Omental fat pad (tissue), 4 donors: ENCODE measurements at places on chromosomes 3 and 15.

DNA sequence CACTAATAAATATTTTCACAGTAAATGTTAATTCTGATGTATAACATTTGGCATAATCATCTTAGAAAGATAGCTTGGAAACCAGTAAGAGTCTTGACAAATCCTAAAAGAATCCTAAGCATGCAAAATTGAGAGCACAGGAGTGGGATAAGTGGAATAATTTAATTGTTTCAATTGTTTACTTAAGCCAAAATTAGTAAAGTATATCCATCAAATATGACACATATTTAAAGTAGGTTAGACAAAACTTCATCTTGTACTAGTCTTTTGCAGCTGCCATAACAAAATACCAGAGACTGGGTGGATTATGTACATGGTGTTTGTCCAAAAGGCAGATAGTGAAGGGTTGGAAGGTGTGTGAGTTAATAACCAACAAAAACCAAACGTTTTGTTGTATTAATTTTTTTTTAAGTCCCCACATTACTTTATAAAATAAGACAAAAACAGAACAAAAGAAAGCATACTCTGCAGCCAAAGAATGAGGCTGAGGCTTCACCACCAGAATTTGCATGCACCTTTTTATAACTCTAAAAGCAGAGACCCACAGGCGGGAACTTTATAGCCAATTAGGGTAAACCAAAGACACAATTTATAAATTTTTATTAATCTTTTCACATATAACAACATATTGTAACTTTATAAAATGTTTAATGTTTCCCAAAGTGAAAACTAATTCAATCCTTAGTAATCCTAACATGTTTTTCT is 41.9 kb upstream of the CD200R1L start:
- DNase-seq: no peak

- DNase-seq: no peak
These were observed 1.2 kb downstream of the ARPP21 start for GRCh38 chr3:35640190-35641165.

DNA sequence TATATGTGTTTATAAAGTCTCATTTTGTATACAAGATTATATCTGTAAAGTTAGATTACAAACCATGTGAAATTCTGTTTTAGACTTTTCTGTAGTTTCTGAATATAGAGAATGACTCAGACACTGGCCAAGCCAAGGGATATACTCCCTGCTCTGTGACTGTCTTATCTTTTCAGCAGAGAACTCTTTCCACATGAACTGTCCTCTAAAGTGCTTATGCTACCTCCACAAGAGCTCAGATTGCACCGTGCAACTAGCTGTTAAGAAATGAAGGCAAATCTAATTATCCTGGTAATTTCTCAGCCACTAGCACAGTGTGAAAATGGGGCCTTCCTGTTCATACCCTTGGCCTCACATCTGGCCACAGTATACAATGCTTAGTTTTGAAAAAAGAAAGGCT is 44.3 kb upstream of the CPNE4 start:
- no peak for DNase-seq

- no peak for DNase-seq
These were observed 15.3 kb upstream of the NRROS start for GRCh38 chr3:196624067-196624790.

GRCh38 chr3:96813820-96814650 is at the start of gene EPHA6:
TSS of gene EPHA6 (plus strand) at chr3:96814594.
- DNase-seq: no peak

DNA sequence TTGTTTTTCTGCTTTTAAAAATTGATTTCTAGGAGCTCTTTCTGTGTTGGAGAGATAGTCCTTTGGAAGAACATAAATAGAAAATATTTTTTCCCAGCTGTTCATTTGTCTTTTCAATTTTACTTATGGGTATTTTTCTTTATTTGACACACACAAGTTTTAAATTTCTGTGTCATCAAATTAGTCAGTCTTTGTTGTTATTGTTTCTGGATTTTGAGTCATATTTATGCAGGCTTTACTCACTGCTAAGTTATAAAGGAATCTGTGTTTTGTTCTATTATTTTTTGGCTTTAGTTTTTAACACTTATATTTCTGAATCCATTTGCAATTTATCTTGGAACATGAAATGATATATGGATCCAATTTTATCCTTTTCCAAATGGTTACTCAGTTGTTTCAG is 5.9 kb upstream of the GHSR start:
- DNase-seq: no peak

- no peak for DNase-seq
These were observed 284.2 kb downstream of the ROBO2 start for GRCh38 chr3:77324105-77324504.

DNA sequence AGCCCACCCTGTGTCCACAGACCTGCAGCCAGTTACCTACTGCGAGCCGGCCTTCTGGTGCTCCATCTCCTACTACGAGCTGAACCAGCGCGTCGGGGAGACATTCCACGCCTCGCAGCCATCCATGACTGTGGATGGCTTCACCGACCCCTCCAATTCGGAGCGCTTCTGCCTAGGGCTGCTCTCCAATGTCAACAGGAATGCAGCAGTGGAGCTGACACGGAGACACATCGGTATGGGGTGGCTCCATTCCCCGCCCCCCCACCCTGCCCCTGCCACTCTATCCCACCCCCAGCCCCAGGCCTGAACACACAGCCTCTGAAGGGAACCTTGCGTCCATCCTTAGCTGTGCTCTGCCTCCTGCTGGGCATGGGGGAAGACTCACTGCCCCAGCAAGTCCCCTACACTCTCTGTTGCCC is 73.2 kb downstream of the AAGAB start:
- no peak for DNase-seq

- no peak for DNase-seq
These were observed 20.5 kb downstream of the PRR23E start for GRCh38 chr3:127213381-127213918.

GRCh38 chr15:60255390-60255789 is 142.4 kb downstream of the ANXA2 start:
- DNase-seq: no peak

DNA sequence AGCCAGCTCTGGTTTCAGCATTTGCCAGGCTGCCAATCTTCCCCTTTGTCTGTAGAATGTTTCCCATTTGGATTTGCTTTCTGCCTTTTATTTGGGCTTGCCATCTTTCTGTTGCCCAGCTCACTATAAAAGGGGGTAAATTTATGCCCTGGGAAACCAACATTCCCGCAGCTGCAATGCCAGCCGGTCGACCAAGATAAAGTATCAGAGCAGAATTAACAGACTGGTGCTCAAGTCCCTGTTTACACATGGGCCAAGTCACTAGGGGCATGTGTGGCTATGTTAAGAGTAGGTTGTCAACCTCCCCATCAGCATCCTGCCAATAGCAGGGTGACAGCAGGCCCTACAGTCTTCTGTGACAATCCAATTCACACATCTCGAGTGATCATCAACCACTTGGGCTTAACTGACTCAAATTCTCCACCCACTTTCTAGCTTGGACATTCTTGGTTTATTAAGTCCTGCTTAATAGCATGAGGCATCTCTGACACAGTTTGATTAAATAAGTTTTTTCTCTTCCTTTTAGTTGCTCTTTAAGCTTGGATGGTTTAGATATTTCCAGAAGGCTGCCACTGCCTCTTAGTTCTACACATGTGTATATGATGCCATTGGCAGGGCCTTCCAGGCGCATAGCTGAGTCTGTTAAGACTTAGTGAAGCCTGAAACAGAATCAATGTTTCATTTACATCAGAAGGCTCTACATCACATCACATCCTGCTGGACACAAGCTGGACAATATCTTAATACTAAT is 24.1 kb upstream of the VEPH1 start:
- no peak for DNase-seq

DNA sequence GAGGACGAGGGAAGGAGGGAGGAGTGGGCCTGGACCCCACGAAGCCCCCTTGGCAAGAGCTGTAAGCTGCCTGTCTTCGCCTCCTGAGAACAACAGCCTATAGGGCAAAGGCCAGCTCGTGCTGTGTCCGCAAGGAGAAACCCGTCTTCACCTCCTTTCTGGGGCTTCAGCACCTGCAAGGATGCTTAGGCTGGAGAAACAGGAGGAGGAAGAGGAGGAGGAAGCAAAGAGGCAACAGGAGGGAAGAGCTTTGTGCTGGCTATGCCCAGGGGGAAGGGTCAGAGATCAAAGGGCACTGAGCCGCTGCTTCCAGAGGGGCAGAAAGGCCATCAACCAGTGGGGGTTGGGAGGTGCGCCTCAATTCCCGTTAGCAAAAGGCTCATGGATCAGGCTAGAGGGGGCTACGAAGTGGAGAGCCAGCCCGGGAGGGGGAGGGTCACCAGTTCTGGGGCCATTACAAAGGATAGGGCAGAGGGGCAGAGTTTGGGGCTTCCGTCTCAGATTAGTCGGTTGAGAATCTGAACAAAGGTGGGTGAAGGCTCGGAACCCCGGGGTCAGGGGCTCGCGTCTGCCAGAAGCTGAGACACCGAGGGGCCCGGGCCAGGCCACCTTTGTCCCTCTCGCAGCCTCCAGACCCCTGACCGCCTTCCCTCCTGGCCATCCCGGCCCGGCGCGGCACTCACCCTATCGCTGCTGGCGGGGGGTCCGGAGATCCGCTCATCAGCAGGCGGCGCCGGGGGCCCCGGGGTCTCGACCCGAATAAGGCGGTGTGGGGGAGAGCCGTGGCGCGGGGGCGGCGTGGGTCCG is 792 bp downstream of the SHF start:
- DNase-seq: no peak

DNA sequence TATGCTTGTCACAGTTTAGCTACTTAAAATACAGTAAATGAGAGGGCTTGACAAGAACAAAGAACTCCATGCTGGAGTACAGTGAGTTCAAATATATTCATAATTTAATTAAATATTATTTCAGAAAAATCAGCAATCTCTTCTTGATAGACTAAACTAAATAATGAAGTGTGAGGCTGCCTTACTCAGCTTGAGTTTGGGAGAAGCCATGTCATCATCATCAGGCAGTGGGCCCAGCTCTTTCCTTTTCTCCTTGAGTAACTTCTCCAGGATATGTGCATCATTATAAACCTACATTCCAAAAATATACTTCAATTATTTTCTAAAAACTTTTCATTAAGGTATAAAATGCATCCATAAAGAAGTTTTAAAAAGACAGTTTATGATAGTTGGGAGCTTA is 70.5 kb downstream of the PBRM1 start:
- DNase-seq: no peak

DNA sequence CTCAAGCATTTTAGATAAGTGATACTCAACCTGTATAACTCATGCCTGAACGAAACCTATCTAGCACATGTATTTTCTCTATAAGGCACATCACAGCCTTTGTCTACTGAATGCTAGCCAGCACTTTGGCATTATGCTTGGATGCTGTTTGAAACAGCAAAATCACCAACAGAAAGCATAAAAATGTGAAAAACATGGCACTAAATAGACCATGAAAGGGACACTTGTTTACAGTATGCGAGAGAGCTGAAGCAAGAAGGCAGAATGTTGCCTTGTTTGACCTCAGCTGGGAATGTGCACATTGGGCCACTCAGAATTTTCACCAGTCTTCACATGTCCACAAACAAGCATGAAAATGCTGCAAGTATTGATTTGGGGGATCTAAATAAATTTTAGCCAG is 59.5 kb downstream of the MINDY2 start:
- no peak for DNase-seq

GRCh38 chr3:9891072-9891622 is 737 bp downstream of the JAGN1 start:
- no peak for DNase-seq

GRCh38 chr3:185311991-185312390 is 50.9 kb upstream of the MAP3K13 start:
- no peak for DNase-seq

DNA sequence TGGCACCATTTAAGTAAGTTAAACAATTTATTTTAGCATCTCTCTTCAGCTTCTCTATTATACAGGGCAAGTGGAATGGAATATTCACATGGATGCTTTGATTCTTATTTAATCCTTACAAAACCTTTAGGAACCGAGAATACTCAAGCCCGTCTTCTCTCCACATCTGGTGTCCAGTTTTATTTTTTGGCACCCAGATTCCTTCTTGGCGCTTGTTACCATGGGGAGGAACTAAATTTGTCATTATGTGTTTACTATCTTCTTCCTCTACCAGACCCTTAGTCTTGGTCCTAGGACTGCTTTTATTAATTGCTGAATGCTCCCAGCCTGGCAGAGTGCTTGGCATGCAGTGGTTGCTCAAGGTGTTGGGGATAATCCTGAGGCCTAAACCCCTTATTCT is 138.8 kb downstream of the CACNA2D3 start:
- no peak for DNase-seq

GRCh38 chr3:195068084-195069080 is 202.6 kb downstream of the XXYLT1 start:
- DNase-seq: no peak

DNA sequence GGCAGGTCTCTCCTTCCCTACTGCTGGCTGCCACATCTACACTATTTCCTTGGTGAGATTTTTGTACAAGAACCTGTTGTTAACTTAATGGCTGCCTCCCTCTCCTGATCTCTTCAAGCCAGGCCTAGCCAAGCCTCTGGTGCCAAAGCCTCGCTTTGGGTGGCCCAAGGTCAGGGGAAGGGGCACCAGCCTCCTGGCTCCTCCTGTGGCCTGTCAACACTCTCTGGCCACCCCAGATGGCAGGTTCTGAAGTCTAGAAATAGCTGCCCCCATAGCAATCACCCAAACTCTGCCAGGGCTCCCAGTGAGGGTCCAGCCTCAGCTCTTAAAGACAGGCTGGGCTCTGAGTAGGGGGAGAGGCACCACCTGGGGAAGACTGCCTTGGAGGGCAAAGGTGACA is 5.0 kb downstream of the IFRD2 start:
- no peak for DNase-seq

DNA sequence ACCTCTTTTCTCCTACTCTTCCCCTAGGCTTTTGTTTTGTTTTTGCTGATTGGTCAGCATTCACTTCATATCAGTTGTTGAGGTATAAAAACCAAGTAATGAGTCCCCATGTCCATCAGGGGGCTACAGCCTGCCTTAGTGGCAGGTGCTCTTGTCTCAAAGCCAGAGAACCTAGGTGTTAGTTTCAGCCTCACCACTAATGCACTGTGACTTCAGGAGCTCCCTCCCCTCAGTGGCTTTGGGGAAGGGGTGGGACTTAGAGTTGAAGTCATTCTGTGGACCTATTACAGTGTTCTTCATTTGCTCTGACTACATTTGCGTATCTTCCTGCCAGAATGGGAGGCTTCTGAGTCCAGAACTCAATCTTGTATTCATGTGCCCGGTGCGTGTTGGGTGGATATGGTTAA is 41.6 kb downstream of the NR2C2 start:
- DNase-seq: no peak

GRCh38 chr3:5423076-5423475 is 235.6 kb downstream of the EDEM1 start:
- DNase-seq: no peak

DNA sequence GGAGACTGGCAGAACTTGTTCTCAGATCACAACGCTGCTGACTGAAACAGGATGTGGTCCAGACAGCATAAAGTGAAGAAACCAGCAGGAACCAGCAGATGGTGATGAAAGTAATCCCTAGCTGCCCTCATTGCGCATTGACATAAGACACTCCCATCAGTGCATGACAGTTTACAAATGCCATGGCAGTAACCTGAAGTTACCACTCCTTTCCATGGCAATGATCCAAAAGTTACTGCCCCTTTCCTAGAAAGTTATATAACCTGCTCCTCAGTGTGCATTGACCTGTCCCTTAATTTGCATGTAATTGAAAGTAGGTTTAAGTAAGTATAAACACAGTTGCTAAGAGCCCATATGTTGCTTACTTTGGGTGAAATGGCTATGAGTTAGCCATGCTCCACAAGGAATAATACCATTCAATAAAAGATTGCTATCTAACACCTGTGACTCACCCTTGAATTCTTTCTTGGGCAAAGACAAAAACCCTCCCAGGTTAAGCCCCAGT is 149.1 kb upstream of the CD96 start:
- DNase-seq: no peak

GRCh38 chr3:184825121-184825820 is 13.3 kb downstream of the VPS8 start:
- no peak for DNase-seq

GRCh38 chr15:42313463-42313862 is 40.2 kb upstream of the TMEM87A start:
- DNase-seq: no peak
